D341Med (cell line): ENCODE measurements at places on chromosomes 11 and 22.

DNA sequence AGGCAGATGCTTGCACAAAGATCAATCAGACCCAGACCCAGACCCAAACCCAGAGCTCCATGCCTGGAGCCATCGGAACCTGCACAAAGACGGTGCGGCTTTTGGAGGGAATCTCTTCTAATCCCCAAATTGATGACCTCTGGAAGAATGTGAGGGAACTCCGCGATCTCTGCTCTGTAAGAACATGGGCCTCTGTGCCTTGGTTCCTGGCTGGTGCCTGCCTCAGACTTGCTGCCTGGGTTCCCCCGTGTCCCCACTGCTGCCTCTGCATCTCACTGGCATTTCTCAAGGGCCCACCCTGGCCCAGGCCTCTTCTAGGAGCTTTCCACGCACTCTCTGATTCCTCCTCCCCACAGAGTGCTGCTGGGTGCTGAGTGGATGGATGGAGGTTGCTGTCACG is 1044.4 kb downstream of the TBC1D22A start:
- no peak for DNase-seq

- no peak for DNase-seq
Measured at GRCh38 chr11:118265954-118266353, 1.9 kb upstream of the MPZL2 start.

DNA sequence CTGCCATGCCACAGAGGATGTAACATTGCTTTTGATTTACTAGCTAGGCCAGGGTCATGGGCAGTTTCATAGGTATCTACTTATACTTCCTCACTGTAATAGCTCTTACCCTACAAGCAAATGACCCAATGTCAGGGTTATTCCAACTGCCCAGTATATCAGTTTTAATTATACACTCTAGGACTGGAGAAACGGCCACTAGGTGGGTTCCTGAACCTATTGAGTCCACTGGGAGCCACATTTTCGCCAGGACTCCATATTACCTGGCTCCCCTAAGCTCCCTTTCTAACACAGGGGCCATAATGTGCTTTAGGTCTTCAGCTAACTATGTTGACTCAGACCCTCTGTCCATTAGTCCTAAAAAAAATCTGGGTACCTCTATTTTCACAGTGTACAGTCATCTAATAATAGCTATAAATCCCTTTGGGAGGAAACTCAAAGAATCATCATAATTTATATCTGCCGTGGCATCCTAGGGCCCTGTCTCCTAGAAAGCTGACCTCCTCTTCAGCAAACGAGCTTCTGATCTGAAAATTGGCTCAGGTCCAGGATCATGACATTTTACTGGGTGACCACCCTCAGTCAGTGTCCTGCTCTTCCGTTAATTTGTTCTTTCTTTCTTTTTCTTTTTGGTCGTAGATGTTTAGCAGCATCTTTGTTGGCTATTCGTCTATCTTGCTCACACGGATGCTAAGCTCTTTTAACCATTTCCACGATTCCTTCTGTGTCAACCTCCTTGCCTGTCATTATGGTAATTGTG is 244.3 kb downstream of the FAM76B start:
- DNase-seq = no peak

DNA sequence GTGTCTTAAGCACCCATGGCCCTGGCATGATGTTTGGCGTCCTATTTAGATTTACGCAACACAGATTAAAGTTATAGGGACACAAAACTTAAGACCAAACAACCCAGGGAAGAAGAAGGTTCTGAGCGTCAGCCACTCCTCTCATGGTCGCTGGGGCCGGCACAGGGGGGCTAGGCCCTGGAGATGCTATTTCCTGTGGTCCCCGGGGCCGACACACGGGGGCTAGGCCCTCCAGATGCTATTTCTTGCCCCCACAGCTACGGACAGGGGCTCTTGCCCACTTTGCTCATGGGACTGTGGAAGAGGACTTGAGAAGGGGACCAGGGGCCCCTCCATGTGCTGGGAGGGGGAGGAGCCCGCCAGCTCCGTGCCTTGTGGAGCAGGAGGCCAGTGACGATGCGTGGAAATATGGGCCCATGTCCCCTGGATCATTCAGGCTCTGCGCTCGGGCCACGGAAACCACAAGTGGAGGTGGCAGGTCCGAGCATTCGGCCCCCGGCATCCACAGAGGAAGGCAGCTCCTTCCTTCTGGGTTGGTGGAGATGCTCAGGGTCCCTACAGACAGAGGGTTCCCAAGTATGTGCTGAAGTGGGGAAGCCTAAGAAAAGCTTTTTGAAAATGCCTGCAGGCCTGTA is 711.1 kb downstream of the BRD1 start:
- DNase-seq = no peak

DNA sequence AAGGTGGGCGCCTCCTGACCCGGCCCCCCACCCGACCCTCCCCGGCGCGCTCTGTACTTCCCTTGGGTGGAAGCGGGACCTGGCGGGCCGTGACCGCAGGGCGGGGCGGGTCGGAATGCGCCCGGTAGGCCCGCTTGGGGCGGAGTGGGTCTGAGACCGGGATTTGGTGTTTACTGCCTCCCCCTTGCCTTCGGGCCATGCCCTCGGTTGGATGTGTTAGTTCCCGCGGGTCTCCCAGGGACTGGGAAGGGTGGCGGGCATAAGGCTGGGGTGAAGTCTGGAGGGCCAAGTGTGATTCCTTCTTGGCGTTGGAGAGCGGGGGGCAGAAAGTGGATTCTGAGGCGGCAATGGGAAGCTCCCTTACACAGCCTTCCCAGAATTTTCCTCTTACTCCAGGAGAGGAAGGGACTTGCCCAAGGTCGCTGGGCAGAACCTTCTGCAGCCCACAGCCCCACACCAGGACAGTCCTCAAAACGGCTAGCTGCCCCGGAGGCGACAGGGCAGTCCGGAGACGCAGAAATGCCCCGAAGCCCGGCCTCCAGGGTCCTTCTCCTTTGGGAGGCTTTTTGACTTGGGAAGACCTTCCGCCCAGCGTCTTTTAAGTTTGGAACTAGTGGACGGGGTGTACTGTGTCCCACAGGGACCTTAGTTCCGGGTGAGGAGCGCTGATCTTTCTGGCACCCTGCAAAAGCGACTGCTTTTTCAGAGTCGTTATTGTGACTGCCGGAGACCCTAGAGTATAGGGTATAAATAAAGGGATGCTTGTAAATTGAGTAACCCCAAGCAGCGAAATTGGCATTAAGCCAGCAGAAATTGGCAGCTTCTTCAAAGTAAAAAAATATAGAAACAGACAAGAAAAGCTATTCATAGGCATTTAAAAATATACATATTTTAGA is 647 bp downstream of the SWAP70 start:
- peak; percentile 40 for DNase-seq

DNA sequence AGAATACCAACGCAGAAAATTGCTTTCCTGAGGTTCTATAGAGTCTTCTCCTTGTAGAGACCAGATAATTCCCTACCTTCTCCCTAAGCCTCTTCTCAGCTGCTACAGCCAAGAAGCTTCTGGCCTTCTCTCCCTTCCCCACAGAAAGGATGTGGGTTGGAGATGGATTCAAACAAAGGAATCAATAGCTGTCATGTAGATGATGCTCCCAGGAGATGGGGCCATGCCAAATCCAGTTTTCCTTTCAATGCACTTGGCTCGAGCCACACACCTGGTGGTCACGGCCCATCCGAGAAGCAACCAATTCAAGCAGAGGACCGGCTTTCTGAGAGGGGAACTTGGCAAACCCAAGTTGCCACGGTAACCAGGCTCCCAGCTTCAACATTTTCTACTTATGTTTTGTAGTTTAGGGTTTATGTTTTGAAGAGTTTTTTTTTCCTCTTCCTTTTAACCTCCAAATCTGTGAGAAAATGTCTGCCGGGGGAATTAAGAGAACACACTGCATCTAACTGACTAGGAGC is 31.3 kb upstream of the OPCML start:
- no peak for DNase-seq

- no peak for DNase-seq
Measured at GRCh38 chr22:30282616-30283046, 6.7 kb downstream of the CASTOR1 start.

DNA sequence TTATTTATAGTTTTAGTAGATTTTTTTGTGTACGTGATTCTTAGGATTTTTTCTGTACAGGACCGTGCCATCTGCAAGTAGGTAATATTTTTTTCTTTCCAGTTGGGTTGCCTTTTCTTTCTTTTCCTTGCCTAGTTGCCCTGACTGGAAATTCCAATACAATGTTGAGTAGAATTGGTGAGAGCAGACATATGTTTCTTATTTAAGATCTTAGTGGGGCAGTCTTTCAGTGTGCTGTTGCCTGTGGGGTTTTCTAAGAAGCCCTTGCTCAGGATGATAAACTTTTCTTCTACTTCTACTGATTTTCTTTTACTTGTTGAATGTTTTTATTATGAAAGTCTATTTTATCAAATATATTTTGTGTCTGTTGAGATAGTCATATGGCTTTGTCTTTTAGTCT is 33.0 kb downstream of the ATXN10 start:
- no peak for DNase-seq

DNA sequence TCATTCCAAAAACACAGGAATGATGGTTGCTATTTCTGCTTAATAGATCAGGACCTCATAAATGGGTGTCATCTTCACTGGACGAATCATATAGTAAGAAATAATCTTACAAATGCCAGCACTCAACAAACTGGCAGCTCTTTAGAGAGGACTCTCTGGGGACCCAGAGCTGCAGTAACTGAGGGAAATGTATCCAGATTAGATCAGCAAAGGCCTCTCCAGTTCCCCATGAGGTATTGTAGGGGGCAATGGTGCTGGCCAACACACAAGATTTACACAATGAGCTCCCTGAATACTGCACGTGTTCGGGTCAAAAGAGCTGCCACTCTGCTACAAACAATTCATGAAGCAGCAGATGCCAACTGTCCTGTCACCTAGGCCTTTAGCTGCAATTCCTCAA is 110.2 kb downstream of the RBFOX2 start:
- no peak for DNase-seq

DNA sequence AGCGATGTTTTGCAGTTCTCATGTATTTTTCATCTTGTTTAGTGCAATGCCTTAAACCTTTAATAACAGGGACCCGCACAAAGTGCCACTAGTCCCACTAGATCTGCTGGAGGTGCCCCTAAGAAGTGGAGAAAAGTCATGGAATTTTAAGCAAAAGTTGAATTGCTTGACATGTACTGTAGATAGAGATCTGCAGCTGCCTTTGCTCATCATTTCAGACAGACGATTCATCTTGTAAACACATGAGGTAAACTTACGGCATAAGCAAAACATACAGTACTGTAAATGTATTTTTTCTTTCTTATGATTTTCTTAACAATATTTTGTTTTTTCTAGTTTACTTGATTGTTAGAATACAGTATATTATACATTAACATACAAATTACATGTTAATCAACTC is 295.6 kb downstream of the CASP12 start:
- DNase-seq = no peak

GRCh38 chr11:16839821-16840220 is 101.4 kb downstream of the C11orf58 start:
- no peak for DNase-seq

DNA sequence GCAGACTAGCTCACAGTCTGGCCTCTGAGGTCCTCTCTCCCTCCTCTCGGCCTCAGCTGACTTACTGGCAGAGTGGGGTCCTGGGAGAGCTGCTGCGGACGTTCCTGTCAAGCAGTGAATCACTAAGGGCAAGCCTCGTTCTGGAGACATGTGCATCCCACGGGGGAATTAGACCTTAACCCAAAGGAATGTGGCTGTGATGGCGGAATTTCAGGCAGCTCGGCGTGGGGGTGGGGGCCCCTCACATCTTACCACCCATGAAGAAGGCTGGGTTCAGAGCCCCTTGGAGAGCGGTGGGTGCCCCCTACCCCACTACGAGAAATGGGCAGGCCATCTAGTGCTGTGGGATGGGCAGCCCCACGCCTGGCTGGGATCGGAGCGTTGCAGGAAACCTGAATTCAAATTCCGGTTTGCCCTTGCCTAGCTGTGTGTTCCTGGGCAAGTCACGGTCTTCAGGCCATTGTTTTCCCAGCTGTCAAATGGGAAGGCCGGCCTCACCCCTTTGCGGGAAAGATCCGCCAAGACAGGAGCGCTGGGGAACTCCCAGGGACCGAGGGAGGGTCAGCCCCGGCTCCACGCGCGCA is 554 bp downstream of the LRRC32 start:
- no peak for DNase-seq

- DNase-seq = no peak
Measured at GRCh38 chr11:8711895-8712442, 29.4 kb downstream of the RPL27A start.

- DNase-seq = peak; percentile 85
Measured at GRCh38 chr11:66467034-66467659, 442 bp downstream of the PELI3 start.

DNA sequence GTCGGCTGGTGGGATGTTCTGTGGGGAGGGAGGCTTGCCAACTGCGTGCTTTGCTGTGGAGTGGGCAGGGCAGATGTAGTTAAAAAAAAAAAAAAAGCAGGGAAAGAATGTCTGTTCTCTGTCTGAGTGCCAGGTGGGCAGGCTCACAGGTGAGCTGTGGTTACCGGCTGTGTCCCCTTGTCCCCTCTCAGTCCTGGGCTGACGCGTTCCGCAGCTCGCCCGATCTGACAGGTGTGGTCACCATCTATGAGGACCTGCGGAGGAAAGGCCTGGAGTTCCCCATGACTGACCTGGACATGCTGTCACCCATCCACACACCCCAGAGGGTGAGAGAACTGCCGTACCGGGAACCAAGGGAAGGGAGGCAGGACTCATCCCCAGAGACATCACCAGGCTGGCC is 23.6 kb downstream of the TOM1 start:
- no peak for DNase-seq

GRCh38 chr11:91641153-91641552 is 583.5 kb upstream of the FAT3 start:
- DNase-seq = no peak

DNA sequence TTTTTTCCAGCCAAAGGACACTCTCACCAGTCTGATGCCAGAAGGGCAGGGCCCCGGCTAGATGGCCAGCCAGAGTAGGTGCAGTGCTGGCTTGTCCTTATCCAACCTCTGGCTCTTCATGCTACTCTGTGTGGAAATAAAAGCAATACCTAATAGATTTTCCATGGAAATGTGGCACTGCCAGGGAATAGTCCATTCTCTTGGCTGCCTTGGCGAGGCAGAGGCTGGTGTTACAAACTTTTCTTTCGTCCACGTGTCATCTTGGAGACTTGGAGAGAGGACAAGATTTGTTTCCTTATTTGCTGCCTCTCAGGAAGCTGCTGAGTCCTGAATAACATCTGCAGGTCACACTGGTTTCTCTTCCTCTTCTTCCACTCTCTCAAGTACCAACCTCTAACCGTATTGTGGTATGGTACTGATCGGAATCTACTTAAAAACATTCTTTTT is 17.2 kb upstream of the C1QTNF4 start:
- no peak for DNase-seq
